ENCODE measurements at places on chromosomes 3 and 15.
A peak's percentile ranks its signal among the peaks of the same experiment; 100 is the strongest.

GRCh38 chr3:35737527-35737926 lies 98.2 kb downstream of the ARPP21 start:
- DNase-seq: no peak

GRCh38 chr3:57112206-57112605 lies 51.7 kb downstream of the SPATA12 start:
- no peak for DNase-seq

- DNase-seq: peak; percentile 68
Observed at GRCh38 chr3:185825639-185826481, 1.0 kb upstream of the IGF2BP2 start.

DNA sequence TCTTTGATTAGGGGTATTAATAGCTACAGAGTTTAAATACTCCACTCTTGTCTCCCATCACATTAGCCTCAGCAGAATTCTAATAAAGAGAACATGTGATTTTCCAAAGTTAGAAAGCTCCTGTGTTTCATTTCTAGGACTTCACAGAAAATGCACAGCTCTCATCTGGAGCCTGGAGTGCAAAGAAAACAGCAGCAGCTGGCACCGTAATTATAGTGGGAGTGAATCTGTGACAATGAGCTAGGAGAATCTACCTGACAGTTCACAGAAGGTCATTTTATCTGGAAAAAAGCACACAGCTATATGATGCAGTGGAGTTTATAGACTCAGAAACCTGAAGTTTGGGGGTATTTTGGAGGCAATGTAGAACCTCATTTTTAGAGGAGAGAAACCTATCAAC lies 5.4 kb upstream of the TRIM59 start:
- DNase-seq: no peak

GRCh38 chr15:71323584-71323983 lies 208.3 kb downstream of the THSD4 start:
- no peak for DNase-seq

DNA sequence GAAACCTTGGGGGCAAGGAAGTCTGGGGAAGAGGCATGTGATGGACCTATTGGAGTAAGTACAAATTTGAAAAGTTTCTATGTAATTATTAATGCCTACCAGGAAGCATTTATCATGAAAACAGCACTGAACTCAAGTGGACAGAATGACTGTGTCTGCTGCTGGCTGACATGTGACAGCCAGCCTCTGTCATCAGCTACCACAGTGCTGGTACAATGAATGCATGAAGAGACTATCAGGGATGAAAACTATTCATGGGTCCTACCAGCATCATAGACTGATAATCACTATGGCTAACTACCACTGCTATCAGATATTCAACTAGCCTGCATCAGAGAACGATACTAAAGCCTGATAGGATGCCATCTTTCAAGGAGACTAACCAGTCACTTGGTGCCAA lies 193.5 kb downstream of the RAP2B start:
- no peak for DNase-seq

GRCh38 chr3:56624725-56625124 lies 58.3 kb downstream of the TASOR start:
- DNase-seq: no peak

- DNase-seq: peak; percentile 31
Observed at GRCh38 chr3:138332472-138333073, 2.9 kb upstream of the NME9 start.

DNA sequence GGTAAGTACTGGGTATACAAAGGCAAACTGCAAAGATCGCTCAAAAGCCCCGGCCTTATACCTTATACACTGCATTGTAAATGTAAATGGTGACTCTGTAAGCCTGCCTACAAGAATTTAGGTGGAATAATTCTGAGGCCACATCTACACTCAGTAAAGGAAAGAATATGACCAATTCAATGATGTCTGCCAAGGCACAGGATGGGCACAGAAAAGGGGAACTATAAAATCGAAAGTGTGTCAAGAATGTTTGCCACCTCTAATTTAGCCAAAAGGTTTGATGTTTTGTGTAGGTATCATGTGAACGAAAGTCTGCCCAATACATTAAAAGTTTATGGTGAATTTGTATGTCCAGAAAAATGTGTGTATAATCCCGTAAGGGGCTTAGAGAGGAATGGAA lies 96.1 kb downstream of the FOXP1 start:
- no peak for DNase-seq

DNA sequence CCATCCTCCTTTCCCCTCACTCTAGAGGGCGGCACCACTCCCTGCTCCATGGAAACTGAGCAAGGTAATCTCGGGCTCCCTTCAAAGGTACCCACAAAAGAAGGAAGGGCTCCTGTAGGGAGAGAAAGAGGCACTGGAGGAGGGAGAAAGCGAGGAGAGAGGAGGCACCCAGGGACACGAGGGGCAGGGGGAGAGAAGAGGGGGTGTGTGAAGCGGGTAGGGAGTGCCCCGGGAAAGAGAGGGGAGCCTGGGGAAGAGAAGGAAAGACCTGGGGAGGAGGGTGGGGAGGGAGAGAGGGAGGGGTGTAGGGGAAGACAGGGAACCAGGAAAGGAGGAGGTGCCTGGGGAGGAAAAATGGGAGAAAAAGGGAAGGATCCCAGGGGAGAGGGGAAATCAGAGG lies 523 bp downstream of the VILL start:
- DNase-seq: no peak

DNA sequence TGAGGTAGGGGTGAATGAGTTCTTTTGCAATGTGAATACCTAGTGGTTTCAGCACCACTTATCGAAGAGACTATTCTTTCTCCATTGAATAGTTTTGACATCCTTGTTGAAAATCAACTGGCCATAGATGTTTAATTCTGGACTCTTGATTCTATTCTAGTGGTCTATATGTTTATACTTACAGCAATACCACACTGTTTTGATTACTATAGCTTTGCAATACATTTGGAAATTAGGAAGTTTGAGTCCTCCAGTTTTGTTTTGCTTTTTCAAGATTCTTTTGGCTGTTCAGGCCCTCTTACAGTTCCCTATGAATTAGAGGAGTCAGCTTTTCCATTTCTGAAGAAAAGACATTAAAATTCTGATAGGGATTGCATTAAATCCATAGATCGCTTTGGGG lies 30.1 kb downstream of the MAP1A start:
- DNase-seq: no peak

- DNase-seq: no peak
Observed at GRCh38 chr3:145704020-145704419, 457.0 kb downstream of the PLOD2 start.

- DNase-seq: no peak
Observed at GRCh38 chr3:119639494-119640350, 20.7 kb downstream of the POPDC2 start.

- DNase-seq: no peak
Observed at GRCh38 chr15:26355472-26356074, 417.3 kb downstream of the GABRB3 start.

- DNase-seq: no peak
Observed at GRCh38 chr3:63519426-63519825, 133.0 kb upstream of the SNTN start.

DNA sequence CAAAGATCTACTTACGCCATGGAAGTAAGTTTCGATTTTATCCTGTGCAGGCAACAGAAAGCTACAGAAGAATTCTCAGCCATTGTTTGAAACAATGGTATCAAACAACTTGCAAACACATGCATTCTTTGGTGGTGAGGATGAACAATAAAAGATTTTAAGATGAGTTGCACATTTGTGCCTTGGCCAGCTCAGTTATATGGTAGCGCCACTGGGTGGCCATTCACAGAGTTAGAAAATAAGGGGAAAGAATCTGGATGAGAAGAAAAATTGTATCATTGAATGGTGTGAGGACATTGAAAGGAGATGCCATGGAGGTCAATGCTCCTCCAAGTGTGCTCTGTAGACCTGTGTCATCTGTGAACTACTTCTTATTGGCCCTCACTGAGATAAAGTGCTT lies 11.6 kb downstream of the CADPS start:
- no peak for DNase-seq

- DNase-seq: peak; percentile 41
Observed at GRCh38 chr3:197791892-197792647, 1.0 kb downstream of the LRCH3 start.

DNA sequence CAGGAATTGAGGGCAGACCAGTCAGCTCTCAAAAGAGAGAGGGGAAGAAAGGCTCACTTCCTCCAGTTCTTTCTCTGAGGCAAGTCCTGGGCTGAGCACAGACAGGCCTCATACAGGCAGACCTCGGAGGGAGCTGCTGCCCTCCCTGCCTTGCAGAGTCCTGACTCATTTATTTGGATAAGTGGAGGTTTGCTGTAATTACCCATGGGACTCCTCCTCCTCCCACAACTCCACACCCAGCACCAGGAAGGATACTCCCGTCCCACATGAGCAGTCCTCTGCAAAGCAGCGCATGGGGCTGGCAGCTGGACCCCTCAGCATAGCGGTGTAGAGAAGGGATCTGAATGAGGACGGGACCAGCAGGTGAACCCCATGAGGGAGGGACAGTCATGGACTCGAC lies 13.4 kb upstream of the SCN10A start:
- peak; percentile 44 for DNase-seq

- no peak for DNase-seq
Observed at GRCh38 chr15:45866616-45867015, 231.8 kb downstream of the SQOR start.
